ENCODE measurements at places on chromosomes 5 and 9.

- DNase-seq = no peak
Measured at GRCh38 chr5:38554861-38555260, 1.6 kb downstream of the LIFR start.

DNA sequence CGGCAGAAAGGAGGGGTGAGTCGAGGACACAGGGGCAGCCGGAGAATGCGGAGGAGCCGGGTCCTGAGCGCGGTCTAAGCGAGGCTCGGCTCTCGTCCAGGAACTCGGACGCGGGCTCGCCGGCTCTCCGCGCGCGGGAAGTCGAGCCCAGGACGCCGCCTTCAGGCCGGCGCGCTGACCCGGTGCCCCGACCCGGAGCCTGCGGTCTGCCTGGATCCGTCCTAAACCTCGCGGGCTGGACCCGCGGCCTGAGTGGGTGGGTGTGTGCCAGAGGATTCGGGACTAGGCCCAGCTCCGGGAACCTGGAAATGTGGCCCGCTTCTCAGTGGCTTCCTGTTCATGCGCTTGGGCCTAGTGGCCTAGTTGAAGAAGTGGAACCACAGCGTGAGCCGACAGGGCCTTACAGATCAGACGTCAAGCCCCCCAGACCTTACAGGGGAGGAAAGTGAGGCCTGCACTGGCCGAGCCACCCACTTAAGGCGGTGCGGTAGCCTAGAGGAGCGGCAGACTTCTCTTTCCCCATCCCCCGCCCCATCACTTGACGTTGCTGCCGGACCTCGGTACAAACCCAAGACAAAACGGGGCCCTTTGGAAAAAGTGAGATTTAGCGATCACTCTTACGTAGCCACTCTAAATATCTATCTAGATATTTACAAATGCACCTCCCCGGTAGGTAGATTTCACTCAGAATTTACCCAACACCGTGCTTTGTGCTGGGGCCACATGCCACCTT is 1.2 kb downstream of the CDKN2B-AS1 start:
- DNase-seq = no peak

DNA sequence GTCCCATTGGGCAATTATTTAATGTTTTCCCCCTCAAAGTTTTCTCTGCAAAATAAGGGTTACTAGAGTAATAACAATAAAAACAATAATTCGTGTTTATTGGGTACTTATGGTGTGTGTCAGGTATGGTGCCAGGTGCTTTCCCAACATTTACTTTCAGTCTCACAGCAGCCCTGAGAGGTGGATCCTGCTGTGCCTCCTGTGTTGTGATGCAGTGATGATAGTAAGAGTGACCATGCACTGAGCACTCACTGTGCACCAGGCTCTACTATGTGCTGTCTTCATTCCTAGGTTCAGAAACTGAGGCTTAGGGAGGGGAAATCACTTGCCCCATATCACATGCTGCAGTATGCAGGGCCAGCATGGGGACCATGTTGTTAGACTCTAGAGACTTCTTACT is 15.5 kb downstream of the OTULINL start:
- no peak for DNase-seq

DNA sequence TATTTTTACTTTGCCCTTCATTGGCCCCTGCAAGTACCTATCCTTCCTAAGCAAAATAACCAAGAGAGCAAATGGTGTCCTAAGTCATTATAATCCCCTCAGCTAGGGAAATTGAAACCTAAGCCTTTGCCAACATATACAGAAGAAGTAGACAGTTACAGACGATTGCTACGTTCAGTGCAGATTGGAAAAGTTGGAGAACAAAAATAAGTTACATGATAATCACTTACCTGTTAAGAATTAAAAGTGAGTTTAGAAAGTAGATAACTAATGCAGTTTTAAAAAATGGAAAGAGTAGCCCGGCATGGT is 244.8 kb downstream of the MPDZ start:
- DNase-seq = no peak

GRCh38 chr9:99377790-99378775 is 156.0 kb downstream of the SEC61B start:
- no peak for DNase-seq

GRCh38 chr5:15646371-15646770 is 146.4 kb downstream of the FBXL7 start:
- DNase-seq = no peak

DNA sequence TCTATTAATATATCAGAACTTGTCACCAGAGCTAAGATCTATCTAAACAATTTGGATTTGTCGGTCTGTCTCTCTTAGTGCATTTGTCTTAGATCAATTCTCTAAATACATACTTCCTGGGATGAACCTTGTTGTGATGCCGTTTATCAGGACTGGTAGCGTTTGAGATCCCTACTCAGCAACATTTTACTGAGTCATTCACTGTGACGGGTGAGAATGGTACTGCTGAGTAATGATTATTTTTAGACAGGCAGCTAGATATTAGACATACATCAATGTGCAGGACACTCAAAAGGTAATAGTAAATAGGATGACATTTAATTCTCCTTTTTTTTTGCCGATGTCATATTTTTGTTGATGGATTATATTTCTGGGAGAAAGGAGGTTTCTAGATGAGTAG is 209.0 kb downstream of the CSNK1G3 start:
- no peak for DNase-seq

- no peak for DNase-seq
Measured at GRCh38 chr9:105027084-105027483, 99.1 kb upstream of the ABCA1 start.

- DNase-seq = no peak
Measured at GRCh38 chr5:140298183-140298601, 4.7 kb downstream of the PFDN1 start.

DNA sequence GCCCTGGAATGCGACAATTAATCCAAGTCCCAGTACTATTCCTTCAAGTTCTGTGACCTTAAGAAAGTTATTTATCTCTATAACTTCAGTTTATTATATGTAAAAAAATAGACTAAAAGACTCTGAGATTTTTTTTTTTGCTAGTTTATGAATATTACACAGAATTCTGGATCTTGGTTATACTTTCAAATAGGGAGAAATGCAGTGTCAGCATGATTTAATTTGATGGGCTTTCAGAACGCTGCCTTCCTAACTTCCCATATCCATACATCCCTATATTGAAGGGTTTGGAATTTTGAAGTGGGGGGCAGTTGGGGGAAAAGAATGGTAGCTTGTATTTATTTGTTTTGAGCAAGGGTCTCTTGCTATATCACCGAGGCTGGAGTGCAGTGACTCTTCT is 98.4 kb upstream of the MEGF10 start:
- DNase-seq = no peak

GRCh38 chr5:111582993-111583601 is 70.8 kb upstream of the STARD4 start:
- no peak for DNase-seq

DNA sequence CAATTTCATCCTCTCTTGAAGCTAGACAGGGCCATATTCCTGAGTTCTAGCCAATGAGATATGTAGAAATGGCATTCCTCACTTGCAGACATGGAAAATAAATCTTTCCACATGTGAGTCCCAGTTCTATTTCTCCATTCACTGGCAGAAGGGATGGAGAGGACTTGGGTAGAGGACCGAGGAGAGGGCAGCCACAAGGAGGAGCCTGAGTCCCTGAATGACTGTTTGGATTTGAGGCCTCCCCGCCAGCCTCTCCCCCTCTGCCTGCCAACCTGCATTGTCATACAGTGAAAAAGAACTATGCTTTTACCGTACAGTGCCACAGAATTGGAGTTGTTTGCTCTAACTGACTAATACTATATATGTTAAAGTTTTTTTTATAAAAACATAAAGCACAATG is 583.0 kb upstream of the WWC1 start:
- DNase-seq = no peak

GRCh38 chr5:11045411-11045810 is 284.4 kb upstream of the DAP start:
- DNase-seq = no peak

DNA sequence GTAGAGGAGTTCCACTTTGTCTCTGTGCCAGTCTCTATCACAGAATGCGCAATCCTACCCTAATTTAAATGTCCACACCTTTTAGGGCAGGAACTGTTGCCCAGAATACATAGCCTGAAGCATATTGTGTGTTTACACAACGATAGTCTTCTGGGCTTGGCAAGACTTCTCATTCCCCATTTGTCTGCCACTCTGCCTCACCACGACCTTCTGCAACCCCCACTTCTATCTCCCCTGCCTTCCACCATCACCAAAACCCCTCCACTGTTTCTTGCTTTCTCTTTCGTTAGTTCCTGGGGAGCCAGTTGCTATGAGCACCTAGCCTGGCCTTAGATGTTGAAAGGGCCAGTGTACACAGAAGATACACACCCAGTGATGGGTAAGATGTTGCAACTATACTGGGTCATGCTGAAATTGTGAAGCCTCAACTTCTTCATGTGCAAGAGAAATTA is 883 bp upstream of the RNF145 start:
- DNase-seq = no peak

DNA sequence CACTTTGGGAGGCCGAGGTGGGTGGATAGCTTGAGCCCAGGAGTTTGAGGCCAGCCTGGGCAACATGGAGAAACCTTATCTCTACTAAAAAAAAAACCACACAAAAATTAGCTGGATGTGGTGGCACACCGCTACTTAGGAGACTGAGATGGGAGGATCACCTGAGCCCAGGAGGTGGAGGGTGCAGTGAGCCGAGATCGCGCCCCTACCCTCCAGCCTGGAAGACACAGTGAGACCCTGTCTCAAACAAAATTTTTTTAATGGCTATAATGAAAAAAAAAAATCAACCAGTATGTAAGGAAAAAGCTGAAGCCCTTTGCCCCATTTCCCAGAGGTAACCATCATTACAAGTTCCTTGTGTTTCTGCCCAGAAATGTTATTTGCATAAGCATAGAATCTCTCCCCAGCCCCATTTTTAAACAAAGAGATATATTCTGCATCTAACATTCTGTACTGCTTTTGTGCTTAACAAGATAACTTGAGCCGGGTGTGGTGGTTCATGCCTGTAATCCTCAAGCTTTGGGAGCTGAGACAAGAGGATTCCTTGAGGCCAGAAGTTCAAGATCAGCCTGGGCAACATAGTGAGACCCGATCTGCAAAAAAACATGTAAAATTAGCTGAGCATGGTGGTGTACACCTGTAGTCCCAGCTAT is 35.1 kb upstream of the KCNIP1 start:
- no peak for DNase-seq

- no peak for DNase-seq
Measured at GRCh38 chr5:151012862-151013261, 7.5 kb upstream of the GPX3 start.

DNA sequence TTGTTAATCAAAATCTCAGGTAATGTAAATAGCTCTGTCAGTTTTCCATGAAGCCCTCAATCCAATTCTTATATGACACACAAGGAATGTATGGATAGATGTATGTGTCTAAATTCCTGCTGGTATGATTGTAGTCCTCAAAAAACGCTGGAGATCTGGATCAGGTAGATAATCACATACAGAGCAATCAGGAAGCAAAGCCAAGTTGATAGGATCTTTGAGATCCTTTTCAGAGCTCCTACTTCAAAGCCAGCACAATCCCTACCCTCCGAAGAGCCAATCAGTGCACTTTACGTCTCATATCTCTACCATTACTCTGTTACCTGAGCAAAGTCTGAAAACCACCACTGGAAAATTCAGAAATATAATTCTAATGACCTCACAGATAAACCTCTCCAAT is 27.4 kb downstream of the TYRP1 start:
- DNase-seq = no peak

GRCh38 chr9:35845824-35846771 is 17.1 kb downstream of the TMEM8B start:
- no peak for DNase-seq

- no peak for DNase-seq
Measured at GRCh38 chr9:136297766-136298735, 5.8 kb downstream of the CCDC187 start.

DNA sequence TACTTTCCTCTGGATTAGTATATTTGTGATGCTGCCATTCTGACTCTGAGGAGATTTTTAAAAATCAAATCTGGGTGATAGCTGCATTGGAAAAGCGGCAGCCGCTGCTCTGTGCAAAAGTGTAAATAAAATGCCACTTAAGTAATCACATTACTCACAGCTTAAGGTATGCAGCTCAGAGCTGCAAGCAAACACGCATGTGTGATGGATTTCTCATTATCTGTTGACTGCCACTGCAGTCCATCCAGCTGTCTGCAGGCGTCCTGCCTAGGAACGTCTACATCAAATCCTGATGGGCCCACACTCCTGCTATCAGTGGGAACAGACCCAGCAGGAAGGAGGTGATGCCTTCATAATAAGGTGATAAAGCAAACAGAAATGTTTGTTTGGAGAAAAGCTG is 216.9 kb downstream of the SPOCK1 start:
- no peak for DNase-seq

- no peak for DNase-seq
Measured at GRCh38 chr5:54673523-54674225, 156.1 kb downstream of the SNX18 start.

- DNase-seq = no peak
Measured at GRCh38 chr5:418162-419121, 24.5 kb upstream of the EXOC3 start.

DNA sequence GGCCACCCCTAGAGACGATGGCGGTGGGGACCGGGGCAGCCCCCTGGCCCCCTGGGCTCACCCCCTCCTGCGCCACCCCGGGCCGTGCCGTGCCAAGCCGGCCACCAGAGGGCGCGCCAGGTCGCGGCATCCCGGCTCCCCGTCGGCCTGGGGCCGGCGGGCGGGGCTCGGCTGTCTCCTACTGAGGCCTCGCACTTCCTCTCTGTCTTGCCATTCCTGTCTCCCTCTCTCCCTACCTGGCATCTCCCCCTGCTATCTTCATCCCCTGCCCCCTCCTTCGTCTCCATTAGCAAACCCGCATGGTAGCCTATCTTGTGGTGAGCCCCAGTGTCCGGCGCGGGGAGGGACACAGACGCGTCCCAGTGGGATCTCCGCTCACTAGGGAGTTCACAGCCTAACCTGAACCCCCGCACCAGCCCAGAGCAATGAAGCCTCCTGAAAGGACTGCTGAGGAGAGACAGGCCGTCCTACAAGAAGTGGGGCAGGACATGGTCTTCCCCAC is 29.8 kb upstream of the FABP6 start:
- peak; percentile 34 for DNase-seq

GRCh38 chr5:65126542-65127069 is 355.1 kb downstream of the ADAMTS6 start:
- DNase-seq = no peak

DNA sequence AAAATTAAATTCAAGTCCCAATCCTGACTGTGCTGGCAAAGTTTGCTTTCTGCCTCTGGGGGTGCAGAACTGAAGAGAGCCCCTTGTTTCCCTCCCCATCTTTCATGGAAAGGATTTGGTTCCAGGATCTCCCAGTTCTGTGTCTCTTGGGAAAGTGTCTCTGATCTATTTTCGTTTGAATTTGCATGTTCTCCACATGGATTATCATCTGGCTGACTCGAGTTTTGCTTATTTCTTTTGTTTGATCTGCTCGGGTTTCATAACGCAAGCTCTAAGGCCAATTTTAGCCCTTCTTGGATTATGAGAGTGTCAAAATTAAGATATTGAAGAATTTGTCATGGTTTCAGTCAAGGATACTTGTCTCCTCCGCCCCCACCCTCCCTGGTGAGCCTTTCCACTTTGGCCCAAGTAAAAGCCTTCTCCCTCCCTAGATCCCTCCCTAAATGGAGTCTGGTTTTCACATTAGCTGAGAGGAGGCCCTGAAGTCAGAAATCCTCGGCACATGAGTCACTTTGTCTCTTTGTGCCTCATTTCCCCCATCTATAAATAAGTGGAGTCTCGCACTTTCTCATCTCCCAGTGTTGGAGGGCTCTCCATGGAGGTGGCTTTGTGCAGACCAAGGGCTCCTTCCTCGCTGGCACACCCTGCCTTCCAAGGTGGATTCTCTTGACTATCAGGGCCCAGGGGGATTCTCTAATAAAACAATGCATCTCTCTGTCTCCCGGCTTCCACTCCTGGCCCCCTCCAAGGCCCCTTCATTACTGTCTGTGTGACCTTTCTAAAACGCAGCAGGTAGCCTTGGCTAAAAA is 17.3 kb downstream of the ADRB2 start:
- no peak for DNase-seq

All from activated gamma-delta T cell (primary cell).